WERI-Rb-1 (cell line): ENCODE measurements at places on chromosomes 16 and 17.

- peak; percentile 27 for DNase-seq
Observed at GRCh38 chr16:85270374-85270773, 158.1 kb upstream of the CIBAR2 start.

- peak; percentile 61 for DNase-seq
Observed at GRCh38 chr16:2512735-2513404, 882 bp upstream of the ATP6V0C start.

GRCh38 chr16:19831678-19832077, 53.0 kb downstream of the GPRC5B start:
- DNase-seq: no peak

DNA sequence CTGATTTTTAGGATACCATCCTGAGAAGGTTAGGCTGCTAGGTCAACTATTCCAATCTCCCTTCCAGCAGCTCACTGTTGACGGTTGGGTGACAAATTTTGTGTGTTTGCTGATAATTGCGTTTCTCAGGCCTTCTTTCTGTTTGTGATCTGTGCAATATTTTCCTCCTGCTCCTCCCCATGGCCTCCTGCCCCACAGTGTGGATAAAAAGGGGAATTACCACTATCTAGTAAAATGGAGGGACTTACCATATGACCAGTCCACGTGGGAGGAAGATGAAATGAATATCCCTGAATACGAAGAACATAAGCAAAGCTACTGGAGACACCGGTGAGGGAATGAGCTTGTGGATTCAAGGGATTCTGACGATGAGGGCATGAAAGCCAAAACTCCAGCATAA, 9.2 kb downstream of the CHD3 start:
- no peak for DNase-seq

- no peak for DNase-seq
Observed at GRCh38 chr16:28192806-28193529, 18.8 kb downstream of the XPO6 start.

DNA sequence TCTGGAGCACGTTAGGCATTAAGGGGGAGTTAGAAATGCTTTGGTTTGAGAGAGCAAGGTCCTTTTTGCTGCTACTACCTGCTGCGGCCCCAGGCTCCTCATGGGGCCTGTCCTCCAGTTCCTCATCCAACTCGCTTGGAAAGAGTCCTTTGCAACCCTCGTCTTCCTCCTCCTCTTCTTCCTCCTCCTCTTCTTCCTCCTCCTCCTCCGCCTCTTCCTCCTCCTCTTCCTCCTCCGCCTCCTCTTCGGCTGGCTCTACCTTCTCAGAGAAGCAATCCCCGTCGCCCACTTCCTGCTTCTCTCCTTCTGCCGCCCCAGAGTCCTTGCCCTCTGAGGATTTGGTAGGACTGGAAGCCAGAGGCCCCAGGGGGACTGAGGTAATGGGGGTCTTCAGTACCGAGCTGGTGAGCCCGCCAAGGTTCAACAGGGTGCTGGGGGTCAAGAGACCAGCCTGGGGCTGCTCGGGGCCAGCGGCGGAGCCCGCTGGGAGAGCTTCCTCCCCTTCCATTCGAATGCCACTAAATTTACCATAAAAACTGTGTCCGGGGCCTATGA, 89.3 kb downstream of the ZFHX3 start:
- DNase-seq: no peak

DNA sequence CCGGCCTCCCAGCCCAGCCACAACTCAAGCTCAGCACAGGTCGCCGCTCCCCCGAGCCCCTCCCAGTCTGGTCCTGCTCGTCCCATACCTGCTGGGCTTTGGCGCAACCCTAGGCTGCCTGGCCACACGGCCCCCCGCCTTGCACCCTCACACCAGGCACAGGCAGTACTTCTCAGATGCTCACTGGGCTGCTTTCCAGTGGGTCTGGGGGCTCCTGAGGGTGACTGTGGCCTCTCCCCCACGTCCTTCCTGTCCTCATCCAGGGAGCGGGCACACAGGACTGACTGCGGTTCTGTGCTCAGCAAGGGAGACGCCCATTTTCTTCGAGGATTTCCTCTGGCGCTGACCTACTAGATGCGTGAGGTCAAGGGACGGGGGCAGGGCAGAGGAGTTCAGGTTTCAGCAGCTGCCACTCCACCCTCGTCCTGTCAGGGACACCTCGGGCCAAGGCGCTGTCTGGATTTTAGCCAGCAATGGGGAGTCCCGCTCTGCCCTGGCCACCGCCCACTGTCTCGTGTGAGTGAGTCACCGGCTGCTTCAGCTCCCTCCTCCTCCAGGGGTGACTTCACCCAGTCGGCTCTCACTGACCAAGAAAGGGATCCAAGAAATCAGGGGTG, 115.8 kb downstream of the NPIPB11 start:
- peak; percentile 78 for DNase-seq
